Activated CD4-positive, alpha-beta T cell treated with anti-CD3 and anti-CD28 coated beads, Interleukin-2, amount 50 U/mL, for 1 hour (primary cell): ENCODE measurements at places on chromosomes 11 and 22.
A peak's percentile ranks its signal among the peaks of the same experiment; 100 is the strongest.

DNA sequence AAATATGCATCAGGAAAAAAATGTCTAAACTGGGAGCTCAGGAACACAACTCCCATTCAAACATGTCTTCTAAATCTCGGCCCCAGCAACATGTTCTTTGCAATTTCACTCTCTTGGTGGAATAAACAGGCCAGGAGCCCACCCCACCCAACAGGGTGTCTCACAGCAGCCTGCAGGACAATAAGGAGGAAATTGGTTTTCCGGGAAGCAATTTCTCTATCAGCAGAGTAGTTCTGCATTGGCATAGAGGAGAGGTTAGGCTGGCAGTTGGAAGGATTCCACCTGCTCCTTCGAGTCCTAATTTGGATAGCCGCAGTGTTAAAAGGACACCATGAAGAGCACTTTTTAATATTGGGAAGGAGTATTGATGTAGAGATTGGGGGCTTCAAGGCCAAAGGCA is 55.9 kb upstream of the BARX2 start:
- DNase-seq, result no peak

DNA sequence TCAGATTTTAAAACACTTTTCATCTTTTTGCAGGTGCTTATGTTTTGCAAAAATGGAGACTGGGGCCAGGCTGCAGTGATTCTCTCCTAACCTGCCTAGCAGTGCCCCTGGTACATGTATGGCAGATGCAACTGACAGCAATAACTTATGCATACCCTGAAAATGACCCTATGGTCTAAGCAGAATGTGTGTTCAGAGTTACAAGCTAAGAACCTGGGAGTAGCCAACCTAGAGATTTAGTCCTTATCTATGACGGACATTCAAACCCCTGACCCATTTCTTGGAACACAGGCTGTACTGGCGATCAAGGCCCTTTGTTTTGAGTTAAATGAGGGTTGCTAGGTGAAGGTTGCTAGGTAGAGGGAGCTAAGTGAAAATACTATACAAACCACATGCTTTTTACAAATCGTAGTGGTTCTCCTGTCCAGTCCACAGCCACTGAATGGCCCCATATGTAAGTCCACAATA is 184.9 kb upstream of the SESN3 start:
- DNase-seq, result no peak

- no peak for DNase-seq
Observed at GRCh38 chr22:46039535-46039934, 62.6 kb upstream of the WNT7B start.

DNA sequence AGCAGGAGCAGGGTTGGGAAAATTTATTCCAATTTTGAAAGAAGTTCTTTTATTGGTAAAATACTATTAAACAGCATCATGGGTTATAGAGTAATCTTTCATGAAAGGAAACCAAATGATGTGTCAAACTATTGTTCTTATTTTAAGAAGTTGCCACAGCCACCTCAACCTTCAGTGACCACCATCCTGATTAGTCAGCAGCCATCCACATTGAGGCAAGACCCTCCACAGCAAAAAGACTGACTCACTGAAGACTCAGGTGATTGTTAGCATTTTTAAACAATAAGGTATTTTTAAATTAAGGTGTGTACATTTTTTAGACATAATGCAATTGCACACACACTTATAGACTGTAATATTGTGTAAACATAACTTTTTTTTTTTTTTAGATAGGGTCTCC is 3.7 kb upstream of the HEPHL1 start:
- no peak for DNase-seq

GRCh38 chr11:93560199-93560932 is 17.2 kb upstream of the SMCO4 start:
- no peak for DNase-seq

DNA sequence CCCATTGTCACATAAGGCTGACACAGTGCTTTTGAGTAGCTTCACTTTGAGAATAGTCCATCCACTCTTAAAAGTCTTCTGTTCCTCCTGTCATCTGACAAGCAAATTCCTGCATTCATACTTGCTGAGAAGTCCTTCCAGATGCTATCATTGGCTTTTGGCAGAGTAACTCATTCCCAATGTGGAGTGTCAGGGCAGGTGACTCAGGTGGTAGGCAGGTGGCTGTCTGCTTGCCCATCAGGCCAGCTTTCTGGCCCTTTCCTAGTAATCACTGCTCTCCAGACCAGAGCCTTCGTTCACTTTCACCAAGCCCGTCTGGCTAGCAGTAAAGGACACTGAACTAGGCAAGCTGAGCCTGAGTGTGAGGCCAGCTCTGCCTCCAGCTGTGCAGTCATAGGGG is 162.5 kb upstream of the CCDC90B start:
- DNase-seq, result no peak

- DNase-seq, result no peak
Observed at GRCh38 chr11:13434247-13435205, 28.5 kb downstream of the BTBD10 start.

DNA sequence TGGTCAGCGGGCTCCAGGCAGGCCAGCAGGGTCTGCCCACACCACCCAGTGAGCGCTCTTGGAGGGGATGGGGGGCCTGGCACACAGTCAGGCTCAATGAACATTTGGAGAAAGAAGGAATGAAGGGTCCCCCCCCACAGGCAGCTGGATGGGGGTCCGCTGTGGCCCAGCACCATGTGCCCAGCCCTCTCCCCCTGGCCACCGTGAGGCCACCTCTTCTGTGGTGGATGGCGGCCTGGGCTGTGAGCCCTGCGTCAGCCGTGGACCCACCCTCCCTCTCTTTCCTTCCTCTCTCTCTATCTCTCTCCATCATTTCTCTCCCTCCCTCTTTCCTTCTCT is 35.1 kb upstream of the MUC5AC start:
- no peak for DNase-seq

- DNase-seq, result no peak
Observed at GRCh38 chr22:23503736-23504440, 76.2 kb downstream of the IGLL1 start.

DNA sequence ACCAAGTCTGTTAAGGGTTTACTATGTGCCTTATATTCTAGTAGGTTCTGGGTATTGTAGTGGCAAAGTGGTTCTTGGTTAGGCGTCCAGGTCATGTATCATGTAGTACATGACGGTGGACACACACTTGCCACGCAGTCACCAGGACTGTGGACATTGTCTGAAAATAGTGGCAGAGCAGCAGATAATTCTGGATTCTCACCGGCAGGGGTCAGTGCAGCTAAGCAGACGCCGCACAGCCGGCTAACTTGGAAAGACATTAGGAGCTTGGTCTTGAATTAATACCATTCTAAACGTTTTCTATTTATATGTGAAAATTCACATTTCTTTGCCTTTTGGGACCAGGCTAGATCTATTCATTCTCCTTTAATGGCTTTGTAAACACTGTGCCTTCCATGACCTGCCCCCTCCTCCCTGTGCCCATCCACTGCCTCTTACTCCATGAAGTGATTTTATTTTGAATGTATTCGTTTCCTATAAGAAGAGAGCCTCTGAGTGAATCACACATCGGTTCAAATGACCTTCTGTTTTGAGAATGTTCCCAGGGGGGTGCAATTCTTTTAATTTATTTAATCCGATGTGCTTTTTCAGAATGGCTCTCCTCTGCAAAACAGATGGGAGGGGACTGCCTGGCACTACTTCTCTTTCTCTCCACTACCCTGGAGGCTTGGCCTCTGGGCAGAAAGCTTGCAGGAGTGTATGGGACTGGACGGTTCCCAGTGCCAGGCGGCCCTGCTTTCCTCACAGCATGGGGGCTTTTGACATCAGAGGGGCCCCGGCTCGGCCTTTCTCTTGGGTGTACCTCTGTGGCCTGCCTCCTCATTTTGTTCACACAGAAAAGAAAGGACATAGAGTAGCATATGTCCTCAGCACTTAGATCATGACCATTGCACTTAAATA is 378.0 kb downstream of the NTM start:
- peak; percentile 8 for DNase-seq

DNA sequence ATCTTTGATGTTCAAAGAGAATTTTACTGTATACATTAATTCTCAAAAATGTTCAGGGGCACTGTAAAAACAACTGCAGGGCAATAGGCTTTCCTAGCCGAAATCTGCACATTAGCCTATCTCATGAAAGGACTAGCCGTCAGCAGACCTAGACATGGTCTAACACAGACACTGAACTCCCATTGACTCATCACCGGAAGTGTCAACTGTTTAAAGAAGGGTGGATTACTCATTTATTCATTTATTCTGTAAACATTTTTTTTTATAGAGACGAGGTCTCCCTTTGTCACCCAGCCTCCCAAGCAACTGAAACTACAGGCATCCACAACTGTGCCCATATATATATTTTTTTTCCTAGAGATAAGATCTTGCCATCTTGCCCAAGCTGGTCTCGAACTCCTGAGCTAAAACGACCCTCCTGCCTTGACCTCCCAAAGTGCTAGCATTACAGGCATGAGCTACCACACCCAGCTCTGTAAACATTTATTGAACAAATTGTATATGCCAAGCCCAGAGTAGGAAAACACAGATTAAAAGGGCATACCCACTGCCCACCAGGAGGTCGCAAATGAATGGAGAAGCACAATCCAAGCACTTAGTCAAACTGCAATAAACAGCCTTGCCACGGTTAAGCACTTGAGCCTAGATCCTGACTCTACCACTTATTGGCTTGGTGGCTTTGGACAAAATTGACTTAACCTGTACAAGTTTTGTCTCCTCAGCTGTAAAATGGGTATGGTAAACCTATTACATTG is 26.6 kb downstream of the RAB30 start:
- no peak for DNase-seq

- no peak for DNase-seq
Observed at GRCh38 chr11:92702805-92703448, 266.5 kb upstream of the MTNR1B start.

DNA sequence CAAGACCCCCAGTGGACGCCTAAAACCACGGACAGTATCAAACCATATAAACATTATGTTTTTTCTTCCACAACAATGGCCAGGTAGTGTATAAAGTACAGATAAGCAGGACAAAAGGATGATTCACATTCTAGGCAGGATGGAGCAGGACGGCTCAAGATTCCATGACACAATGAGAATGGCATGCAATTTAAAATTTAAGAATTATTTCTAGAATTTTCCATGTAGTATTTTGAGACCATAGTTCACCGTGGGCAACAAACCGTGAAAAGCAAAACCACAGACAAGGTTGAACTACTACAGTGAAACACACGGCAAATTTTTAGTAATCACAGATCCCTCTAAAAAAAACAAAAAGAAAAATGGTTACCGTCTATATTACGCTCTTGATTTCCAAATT is 7.5 kb downstream of the NARS2 start:
- no peak for DNase-seq

DNA sequence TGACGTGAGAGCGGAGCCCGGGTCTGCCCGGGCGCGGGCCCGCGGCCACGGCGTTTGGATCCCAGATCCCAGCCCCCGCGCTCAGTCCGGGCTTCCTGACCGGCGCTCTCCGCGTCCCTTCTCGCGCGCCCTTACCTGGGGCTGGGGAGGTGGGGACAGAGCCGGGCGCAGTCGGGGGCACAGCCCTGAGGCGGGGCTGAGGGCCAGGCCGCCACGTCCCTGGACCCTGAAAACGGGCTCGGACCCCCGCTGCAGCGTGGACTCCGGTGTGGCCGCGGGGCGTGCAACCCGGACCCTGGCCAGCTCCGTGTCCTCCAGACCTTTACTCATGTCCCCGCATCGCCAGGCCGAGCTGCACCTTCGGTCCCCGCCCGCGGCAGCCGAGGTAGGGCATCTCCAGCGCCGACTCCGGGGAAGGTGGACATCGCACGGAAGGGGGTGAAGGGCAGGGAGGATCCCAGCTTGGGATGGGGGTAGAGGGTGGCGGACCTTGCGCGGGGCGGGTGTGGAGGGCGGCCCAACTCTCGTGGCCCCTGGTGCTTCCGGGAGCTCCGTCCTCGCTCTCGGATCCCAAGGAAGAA is 9.9 kb upstream of the AIFM3 start:
- no peak for DNase-seq

- DNase-seq, result peak; percentile 76
Observed at GRCh38 chr22:26428515-26429457, at the start of gene ASPHD2. TSS of gene ASPHD2 (plus strand) at chr22:26429260. CDS start at chr22:26433616, 4,356 bp downstream.

GRCh38 chr11:99766811-99767210 is 746.1 kb downstream of the CNTN5 start:
- no peak for DNase-seq

GRCh38 chr11:118081241-118081958 is 4.5 kb downstream of the TMPRSS4 start:
- DNase-seq, result no peak

- DNase-seq, result no peak
Observed at GRCh38 chr11:127675581-127675980, 675.0 kb upstream of the KIRREL3 start.

DNA sequence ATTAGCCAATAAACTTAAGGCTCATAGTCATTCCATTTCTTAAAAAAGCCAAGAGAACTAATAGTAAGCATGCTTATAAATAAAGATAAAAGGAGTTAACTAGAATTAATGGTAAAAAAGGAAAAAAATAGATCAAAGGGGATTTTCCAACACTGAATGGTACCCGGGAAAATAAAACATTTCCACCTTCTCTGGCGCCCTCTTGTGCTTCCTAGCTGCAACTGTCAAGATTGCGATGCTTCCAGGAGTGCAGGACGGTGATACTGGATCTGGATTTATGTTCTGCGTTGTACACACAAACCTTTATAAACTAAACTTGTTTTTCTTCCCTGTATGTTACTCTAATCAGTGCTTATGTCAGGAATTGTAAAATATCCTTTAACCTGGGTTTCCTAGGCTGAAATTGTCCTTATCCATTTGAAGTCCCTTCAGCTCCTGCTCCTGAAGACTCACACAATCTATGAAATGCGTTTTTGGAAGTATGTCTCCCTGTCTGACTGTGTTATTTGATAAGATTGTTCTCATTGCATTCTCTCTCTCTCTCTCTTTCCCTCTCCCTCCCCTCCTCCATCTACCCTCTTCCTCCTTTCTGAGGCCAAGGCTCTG is 9.6 kb upstream of the HTATIP2 start:
- DNase-seq, result no peak

DNA sequence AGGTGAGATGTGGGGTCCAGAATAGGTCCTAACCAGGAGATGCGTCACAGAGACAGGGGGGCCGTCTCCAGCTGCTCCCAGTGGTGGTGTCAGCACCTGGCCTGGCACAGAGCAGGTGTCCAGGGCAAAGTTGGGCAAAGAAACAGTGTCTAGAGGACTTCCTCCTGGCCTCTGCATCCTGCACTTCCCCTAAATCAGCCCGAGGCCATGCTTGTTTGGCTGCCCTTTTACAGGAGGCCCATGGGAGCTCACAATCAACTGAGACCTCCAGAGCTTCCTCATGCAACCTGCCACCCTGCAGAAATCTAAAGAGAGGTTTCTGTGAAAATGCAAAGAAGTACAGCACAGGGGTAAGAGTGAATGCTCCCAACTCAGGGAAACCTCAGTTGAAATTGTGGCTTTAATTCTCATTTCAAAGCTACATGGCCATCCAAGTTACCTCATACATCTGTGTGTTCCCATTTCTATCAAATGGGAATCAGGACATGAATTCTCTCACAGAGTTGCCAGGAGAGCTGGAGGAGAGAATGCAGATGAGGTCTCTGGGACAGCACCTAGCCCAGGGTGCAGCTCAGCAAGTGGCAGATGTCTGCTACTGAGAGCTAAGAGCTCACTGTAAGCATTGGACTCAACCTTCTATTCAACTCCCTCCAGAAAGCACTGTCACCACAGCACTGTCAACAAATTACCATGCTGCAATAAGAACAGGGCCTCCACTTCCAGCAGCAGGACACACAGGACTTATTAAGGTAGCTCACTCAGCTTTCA is 32.6 kb downstream of the TCIRG1 start:
- DNase-seq, result no peak

- no peak for DNase-seq
Observed at GRCh38 chr11:114354076-114354475, 46.2 kb downstream of the C11orf71 start.
